Activated CD8-positive, alpha-beta memory T cell treated with anti-CD3 and anti-CD28 coated beads for 4 hours (primary cell): ENCODE measurements at places on chromosomes 3 and 15.

DNA sequence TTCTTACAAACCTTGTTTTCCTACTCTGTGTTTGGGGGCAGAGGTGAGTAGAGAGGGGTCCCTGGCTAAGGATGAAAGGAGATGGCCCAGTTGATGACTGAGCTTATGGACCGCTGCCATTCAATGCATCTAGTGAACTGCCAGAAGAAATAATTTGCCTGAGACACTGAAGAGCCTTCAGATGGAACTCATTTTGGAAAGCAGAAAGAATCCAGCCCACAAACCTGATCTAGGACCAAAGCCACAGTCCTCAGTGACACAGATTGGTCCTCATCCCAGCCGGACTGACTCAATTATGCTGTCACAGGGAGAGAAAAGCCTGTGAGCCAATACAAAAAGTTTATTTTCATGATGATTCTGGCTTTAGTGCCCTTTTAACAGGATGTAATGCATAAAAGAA, 82.7 kb downstream of the CD47 start:
- DNase-seq: no peak

GRCh38 chr3:30713885-30714503, 107.6 kb downstream of the TGFBR2 start:
- DNase-seq: no peak

DNA sequence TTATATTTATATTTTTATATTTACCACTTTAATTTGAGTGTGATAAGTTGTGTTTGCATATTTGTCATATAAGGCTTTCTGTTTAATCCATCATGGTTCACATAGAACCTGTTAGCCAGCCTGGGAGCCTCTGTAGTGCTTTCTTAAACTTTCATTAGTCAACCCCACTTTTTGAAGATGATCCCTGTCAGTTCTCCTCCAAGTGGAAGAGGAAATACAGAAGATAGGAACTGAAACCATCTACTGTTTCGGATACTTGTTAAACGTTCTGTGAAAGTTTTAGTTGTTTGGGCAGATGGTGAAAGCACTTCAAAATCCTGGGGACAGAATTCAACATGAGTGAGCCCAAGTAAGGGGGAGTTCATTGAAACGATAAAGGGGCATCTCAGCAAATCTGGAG, 4.6 kb upstream of the SAMMSON start:
- no peak for DNase-seq

DNA sequence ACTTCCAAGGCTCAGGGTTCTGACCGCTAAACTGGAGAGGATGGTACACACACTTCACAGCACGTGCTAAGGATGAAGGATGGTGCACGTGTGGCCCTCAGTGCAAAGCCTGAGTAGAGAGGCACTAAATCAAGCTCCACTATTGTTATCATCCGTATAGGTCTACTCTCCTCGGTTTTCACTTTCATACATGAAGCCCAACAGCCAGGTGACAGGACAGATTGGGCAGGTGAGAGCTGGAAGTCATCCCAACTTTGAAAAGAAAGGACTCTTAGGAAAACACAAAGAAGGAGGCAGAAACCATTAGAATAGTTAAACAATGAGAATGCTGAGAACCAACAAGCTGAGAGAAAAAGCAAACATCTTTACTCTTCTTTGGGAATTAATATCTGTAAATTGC, 21.1 kb downstream of the MAGI1 start:
- DNase-seq: no peak

DNA sequence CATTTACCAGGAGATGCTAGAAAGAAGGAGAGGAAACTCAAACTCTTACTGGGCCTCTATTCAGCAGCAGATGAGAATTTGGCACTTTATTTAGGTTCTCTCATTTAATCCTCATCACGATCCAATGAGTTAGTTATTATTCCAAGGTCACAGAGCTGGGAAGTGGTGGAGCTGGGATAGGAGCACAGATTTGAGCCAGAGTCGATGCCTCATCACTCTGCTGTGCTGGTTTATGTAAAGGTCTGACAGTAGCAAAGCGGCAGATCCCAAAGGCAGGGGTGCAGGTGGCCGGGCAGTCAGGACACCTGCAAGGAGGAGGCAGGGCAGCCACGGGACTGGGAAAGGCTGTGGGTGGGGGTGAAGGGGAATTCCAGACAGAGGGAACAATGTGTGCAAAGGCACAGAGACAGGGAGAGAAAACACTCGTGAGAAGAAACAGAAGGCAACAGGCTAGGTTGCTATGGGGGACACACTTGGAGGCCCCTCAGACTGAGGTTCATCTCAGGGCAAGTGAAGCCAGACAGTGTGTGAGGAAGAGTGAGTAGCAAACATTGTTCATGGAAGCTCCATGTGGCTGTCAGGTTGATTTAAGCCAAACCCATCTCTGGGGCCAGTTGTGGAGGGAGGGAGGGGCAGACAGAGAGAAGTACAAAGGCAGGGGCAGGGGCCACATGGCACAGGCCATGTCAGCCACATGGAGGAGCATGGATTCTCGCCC, 26.8 kb downstream of the RAB6B start:
- DNase-seq: no peak

GRCh38 chr3:10514407-10515069, 9.2 kb upstream of the ATP2B2 start:
- no peak for DNase-seq
